NCI-H345 (cell line): ENCODE measurements at places on chromosomes 5 and 9.

GRCh38 chr5:54285686-54286085 lies 24.7 kb downstream of the ARL15 start:
- no peak for DNase-seq

- no peak for DNase-seq
These were observed 36.1 kb downstream of the LHFPL2 start for GRCh38 chr5:78612227-78613150.

GRCh38 chr5:32953694-32954093 lies 242.6 kb downstream of the NPR3 start:
- no peak for DNase-seq

GRCh38 chr9:113584428-113585084 lies 121.0 kb downstream of the RGS3 start:
- DNase-seq, result no peak

DNA sequence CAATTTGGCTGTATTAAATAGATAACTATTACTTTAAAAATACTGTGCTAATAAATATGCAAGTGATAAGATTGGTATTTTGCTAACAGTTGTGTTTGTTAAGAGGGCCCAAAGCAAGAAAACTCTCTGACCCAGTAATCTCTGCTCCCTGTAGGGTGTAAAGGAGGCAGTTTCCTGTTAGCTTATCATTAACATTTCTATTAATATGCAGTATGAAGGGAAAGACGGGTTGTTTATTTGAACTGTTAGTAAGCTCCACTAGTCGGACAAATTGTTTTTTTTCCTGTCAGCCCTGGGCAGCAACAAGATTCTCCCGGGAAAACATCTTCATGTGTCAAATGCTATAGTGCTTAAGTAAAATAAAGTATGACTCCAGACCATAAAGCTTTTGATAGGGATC lies 35.6 kb downstream of the ERP44 start:
- DNase-seq, result no peak

GRCh38 chr9:99108131-99108530 lies 3.2 kb downstream of the TGFBR1 start:
- no peak for DNase-seq

DNA sequence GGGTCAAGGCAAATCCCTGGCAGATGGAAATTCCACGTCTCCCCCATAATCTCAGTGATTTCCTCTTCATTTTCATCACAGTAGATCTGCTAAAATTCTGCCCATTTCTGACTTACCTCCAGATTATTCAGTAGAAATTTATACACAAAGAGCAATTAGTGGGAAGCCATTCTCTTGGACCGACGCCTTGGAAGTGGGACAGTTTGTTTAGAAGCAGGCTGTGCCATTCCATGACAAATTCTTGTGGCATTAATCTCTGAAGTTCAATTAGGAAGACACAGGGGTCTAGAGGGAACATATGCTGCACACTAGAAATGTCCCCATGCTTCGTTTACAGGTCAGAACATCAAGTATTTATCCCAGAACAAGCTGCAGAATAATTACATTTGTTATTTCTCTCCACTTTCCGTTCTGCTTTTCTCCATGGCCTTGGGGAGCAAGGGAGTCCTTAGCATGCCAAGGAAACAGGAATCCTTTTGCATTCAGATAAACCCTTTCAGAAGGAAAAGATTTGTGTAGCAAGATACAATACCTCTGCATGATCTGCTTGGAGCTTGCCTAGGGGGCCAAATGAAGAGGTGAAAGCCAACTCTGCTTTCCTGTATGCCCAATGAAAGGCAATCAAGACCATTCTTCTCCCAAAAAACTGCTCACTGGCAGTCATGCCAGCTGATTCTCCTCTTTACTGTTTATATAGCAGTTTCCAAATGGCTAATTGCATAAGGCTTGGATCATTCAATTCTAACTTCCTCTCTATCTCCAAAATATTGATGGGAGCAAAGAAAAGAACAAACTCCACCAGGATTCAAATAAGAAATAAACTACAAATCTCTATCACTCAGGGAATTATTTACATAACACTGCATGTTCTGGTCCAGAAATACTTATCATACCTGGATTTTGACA lies 2.5 kb upstream of the PRKACG start:
- no peak for DNase-seq

GRCh38 chr5:77645158-77645994 lies 6.9 kb upstream of the OTP start:
- DNase-seq, result peak; percentile 41

DNA sequence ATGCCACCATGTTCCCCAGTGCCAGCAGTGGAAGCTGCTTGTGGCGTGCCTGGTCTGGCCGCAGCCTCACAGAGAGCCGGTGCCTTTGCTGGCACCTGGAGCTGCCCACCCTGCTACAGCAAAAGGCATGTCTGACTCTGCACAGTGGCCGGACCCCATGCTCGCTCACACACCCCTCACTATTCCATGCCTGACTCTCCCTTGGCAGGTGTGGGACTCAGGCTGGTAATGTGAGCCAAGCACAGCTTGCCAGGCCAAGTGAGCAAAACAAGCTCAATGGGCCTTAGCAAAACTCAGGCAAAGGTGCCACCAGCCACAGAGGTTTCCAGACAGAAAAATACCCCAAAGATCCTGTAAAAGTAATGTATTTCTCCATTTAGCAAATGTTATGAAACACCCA lies 15.5 kb downstream of the GNA14 start:
- no peak for DNase-seq

DNA sequence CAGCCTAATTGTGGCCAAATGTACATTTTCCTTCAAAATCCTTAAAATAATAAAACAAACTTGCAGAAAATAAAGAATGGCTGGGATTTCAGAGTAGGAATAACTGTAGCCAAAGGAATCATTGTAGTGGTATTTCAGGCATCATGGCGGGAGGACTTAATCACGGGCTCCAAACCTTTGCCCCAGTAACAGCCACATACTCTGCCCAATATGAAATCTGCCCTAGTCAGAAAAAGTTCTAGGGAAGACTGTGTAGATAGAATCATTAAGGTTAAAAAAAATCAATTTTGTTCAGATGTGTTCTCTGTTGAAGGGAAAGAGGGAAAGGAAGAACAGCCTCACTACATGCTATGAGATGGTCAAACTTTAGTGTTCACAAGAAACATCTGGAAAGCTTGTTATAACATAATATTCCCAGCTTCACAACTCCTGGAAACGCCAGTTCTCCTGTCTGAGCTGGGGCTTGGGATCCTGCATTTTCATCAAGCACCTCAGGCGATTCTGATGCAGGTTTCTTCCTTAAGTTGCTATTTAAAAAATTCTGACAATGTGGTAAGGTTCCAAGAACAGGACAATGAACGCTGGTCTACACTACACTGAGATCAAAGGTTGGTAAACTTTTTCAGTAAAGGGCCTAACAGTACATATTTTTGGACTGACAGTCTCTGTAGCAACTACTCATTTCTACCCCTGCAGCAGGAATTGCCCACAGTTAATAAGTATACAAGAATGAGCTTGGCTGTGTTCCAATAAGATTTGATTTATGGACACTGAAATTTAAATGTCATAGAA lies 87.9 kb downstream of the CEMIP2 start:
- no peak for DNase-seq

DNA sequence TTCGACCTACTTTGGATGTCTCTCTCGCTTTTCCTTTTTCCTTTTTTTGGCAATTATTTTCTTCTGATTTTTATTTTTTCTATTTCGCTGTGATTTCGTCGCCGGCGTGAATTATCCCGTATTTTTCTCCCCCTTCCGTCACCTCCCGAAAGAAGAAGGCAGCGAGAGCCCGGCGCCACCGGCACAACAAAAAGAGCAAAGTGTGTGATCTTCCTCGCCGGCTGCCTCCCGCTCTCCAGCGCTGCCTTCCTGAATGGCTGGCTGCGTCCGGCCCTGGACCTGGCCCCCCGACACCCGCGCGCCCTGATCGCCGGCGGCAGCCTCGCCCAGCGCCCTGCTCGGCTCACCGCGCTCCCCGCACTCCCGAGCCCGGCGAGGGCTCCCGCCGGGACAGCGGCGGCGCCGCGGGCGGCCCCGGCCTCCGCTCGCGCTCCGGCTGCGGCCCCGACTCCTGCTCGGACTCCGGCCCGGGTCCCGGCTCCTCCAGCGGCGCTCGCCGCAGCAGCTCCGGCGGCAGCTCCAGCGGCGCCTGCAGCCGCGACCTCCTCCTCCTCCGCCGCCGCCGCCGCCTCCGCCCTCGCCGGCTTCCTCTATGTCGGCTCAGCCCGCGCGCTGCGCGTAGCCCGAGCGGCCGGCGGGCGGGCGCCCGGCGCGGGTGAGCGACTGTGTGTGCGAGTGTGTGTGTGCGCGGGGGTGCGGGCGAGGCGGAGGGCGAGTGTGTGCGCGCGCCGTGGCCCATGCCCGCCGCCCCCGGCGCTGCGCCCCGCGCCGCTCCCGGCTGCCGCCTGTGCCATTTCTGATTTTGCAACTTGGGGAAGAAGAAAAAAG lies 960 bp downstream of the NR2F1 start:
- peak; percentile 50 for DNase-seq

DNA sequence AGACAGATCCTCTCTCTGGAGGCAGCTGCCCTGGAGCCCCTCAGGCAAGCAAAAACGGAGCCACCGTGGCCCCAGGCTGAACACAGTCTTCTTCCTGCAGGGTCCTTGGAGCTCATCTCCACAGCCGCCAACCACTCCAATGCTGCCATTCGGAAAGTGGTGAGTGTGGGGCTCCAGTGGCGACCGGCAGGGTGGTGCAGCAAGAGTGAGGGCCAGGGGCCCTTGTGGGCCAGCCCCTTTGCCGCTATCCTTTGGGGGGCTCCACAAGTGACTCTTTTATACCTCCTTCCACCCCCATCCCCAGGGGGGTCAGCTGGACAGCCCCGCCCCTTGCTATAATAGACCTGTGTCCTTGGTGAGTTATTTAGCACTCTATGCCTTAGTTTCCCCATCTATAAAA lies 47.4 kb upstream of the SUSD3 start:
- no peak for DNase-seq

GRCh38 chr5:171493646-171494393 lies 74.4 kb downstream of the FGF18 start:
- no peak for DNase-seq

- DNase-seq, result no peak
These were observed 4.9 kb downstream of the EDF1 start for GRCh38 chr9:136860933-136861873.

GRCh38 chr9:21029661-21030060 lies 1.8 kb downstream of the HACD4 start:
- no peak for DNase-seq

DNA sequence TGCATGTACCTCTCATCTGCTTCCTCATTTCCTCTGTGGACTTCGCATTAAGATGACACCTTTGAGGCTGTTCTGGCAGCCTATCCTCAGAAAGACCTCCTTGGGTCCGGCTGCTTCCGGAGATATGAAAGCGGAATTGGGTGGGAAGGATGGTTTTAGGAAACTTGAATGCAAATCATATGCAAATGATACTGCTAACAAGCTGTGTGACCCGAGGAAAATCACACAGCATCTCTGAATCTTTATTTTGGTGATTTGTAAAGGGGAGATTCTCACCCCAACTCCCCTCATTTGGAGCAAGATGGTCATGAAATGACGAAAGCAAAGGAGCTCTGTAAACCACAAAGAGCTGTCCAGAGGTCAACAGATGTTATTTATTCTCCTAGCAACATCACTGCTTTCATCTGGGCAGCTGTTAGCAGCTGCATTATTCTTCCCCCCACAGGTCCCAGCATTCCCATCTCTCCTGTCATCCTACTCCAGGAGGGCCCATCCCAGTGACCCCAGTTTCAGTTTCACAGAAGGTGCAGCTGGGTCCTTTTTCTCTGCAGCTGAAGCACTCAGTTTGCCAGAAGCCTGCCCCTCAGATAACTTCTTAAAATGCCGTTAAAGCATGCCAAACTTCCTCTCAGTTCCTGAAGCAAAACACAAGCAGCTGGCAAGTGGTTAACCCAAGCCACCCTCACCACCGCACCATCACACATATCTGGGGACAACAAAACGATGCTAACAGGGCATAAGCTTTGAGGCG lies 269.5 kb downstream of the SEC61B start:
- DNase-seq, result no peak

DNA sequence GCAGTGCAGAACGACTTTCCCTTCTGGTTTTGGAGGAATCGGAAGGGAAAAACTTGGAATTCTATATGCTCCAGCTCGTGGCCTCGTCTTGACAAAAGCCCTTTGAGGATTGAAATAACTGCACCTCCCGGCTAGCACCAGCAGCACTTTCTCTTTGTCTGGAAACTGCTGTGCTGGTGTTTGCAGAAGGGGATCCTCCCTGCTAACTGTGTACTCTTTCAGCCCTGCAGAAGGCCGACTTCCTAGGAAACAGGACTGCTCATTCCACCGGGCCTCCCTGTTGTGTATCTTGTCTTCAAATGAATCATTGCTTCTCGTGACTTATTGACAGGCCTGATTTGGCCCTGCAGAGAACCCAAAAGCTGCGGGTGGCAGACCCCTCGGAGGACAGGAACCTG lies 23.6 kb downstream of the STC2 start:
- no peak for DNase-seq

- DNase-seq, result no peak
These were observed 48.3 kb upstream of the UBAC1 start for GRCh38 chr9:136009516-136009915.

DNA sequence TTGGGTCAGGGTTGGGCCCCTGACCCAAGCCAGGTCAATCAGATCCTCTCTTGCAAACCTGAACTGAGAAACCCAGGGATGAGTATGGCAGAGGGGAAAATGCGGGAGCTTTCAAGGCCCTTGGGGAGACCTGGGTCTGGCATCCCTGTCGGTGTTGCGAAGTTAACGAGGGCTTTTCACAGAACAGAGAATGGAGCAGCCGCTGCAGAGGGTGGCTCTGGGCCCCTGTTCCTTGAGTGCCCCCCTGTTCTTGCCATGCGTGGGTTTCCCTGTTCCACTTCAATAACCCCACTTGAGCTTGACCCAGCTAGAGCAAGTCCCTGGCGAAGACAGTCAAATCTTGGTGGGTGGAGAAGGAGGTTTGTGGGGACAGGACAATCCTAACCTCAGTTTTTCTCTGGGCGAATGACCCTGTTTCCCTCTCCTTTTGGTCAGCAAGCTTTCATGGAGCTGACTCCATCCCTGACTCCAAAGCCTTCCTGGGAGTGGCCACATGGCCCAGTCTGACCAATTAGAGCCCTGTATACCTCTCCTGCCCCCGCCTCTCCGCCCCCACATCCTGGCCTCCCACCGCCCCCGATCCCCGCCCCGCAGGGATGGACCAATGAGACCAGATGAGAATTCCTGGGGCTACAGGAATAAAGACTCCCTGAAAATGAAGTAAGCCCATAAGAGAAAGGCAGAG lies 2.9 kb upstream of the VDAC1 start:
- no peak for DNase-seq

- peak; percentile 17 for DNase-seq
These were observed 48.6 kb downstream of the ANXA2R start for GRCh38 chr5:42991404-42992087.
